ENCODE measurements at places on chromosomes 11 and 22.

DNA sequence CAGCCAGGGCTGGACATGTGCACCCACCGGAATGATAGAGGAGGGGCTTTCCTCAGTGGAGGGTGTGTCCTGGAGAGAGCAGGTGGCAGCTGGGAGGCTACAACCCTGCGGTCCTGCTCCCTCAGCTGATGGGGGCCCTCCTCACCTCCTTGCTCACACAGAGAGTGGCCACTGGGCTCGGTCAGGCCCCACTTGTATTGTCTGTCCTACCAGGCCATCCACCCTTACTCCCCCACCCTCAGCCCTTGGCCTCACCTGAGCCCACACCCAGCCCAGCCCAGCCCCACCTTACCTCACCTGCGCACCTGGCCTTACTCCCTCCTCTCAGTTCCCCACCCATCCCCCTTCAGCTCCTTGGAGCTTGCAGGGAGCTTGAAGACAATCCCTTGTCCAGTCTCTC lies 3.1 kb downstream of the TRPM5 start:
- DNase-seq = no peak

GRCh38 chr22:25775531-25775930 lies 33.5 kb downstream of the MYO18B start:
- no peak for DNase-seq

DNA sequence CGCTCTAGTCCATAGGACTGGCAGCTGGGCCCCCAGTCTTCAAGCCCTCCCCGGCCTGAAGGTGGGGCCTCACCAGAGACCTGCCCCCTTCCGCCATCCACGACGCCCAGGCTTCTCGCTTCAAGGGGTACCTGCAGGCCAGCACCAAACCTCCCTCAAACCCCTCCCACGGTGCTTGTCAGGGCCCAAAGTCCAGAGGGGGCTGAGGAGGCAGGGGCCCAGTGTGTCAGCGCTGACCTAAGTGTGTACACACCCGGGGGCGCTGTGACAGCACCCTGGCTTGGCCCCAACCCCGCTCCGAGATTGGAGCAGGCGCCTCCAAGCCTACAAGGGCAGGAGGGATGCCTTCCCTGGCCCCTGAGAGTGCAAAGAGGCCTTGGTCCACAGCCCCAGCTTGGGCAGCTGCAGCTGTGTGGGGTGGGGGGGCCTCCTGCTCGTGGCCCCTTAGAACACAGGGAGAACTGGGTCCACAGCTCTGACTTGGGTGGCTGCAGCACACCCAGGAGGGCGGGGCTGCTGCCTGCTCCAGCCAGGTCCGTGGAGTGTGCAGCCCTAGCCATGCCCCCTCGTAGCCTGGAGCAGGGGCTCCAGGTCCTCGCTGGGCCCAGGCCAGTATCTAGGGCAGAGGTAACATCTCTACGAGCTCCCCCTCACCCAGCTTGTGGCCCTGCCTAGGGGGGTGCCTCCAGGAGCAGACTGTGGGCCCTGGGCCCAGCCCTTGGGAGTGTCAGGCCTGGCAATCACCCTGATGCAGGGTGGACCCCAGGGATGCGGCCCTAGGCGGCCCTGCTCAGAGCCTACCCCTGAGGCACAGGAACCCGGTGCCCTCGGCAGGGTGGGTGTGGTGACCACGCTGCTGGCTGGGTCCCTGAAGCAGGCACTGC lies 4.9 kb downstream of the SBF2 start:
- DNase-seq = no peak

DNA sequence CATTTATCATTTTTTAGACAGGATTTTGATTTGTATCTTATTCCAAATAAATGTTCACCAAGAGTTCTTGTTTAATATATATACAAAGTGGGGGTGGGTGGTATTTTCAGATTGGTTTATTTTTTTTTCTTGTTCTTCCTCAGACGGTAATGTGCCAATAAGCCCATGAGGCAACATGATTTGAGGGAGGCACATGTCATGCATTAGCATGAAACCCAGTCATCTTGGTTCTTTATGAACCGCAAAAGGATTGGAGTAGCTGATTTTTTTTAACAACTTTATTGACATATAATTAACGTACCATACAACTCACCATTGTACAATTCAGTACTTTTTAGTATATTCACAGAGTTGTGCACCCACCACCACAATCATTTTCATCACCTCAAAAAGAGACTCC lies 2.7 kb downstream of the BCL2L13 start:
- no peak for DNase-seq

- DNase-seq = no peak
Measured at GRCh38 chr11:72570893-72571661, 103.1 kb downstream of the PDE2A start.

DNA sequence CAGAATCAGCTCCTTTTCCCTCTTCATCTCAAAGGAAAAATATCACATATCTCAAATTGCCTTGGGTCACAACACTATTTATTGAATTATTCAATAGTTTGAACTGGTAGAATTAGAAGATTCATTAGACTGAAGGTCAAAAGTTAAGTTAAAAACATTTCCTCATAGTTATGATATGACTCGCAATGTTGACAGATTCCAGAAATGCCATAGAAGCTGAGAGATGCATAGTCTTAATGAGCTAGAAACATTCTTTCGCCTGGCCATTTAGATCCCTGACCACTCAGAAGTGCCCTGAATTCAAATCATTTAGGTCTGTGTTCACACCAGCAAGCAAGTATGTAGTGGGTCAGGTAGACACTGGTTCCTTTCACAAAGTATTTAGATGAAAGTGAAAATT lies 44.4 kb downstream of the FAT3 start:
- DNase-seq = peak; percentile 42

GRCh38 chr11:208181-208916 lies 841 bp downstream of the RIC8A start:
- no peak for DNase-seq

DNA sequence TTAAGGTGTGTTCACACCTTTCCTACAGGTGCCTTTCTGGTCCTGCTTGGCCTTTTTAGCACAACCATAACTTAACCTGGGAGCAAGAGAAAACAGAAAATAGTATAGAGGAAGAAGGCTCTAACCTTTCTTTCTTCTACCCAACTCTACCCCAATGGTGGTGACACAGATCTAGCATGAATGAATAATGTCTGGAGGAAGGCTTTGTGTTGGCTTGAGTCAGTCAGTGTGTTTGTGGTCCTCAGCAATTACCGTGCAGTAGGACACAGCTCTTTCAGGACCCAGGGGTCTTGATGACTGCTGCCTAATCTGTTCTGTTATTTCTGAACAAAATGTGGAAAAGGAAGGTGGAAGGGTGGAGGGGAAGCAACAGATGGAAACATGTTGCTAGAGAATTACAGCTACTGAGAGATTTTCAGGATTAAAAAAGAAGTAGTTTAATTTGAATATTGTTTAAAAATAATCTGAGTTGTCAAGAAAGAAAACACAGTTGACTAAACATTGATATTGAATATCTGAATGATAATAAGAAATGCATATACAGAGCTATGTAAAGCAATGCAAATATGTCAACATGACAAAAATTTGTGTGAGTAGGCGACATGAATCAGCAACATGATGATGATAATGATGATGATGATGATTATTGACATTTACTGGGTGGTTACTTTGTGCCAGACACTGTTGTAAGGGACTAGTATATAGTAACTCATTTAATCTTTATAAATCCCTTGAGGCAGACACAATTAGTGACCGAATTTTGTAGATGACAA lies 55.3 kb downstream of the AASDHPPT start:
- DNase-seq = no peak

DNA sequence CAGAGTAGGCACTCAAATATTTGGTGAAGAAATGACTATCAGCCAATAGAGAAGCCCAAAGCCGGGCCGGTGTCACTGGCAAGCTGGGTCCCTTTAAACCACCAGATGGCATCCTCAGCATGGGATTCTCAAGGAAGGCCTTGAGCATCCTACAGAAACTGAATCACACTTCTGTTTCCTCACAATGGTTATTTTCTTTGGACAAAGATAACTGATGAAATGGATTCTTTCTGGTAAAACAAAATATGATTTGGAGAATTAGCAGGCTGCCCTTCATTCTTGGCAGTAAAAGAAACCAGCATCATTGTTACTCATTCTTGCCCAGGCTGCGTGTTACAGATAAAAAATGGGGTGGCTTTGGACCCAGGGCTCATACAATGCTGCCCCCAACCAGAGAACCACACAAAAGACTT lies 30.3 kb upstream of the ASPHD2 start:
- DNase-seq = peak; percentile 23

DNA sequence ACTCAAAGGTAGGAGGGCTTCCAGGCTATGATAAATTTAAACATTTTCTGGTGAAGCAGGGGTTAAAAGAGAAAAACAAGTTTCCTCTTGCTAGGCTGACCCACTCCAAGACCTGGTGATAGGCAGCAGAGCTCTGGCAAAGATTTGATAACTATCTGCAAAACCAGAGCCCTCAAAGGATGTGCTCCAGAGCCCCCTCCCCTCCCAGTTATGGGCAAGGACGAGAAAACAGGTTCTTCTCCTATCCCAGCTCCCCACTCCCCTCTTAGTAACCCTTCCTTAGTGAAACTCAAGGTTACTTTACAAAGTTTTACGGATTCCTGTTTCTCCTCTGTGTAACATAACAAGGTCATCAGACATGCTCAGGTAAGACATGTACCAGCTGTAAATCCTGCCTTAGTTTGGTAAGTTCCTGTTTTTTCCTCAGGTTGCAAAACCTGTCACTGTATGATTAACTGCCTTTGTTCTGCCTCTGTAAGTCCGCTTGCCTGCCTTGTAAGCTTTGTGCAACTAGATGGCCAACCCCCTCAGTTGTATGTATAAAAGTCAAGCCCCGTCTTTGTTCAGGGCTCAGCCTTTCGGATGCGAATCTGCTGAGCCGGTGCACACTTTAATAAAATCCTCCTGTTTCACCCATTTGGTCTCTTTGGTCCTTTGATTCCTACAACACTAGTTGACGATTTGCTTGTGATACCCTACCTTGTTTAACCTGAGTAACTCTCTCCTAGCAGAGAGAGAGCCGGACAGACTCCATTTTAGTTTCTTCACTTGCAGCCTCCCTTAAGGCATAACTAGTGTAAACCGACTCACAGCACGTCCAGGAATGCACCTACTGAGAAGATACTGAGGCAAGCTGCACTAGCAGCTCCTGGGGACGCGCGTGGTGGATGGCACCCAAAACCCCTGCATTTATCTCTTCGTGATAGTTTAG lies 13.9 kb downstream of the APOBEC3H start:
- DNase-seq = no peak

DNA sequence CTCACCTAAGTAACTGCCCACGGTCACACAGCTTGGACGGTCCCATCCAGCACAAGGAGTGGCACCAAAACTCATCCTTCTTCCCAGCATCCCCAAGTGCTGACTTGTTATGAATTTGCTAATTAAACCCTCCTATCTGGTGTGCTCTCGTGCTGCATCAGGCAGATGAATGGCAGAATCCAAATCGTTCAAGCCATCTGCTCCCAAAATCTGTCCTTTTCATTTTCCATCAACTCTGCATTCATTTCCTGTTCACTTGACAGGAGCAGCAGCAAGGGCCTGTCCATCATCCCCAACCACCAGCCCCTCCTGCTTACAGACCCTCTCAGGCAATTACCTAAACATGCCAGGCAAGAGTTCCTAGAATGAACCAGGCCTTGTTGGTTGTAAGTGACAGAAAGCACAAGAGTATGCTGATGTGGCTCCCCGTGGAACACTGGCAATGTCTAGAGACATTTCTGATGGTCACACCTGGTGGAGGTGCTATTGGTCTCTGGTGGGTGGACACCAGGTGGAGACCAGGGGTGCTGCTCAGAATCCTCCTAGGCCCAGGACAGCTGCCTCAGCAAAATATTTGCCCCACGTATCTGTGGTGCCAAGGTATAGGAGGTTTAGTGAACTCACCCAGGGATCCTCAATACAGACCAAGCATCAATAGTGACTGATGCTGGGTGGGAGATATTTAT lies 832.5 kb downstream of the TBC1D22A start:
- DNase-seq = no peak

- no peak for DNase-seq
Measured at GRCh38 chr11:116707161-116707629, 65.6 kb downstream of the BUD13 start.

- no peak for DNase-seq
Measured at GRCh38 chr22:43080616-43081015, 8.6 kb downstream of the TTLL1 start.

GRCh38 chr22:43185860-43186261 lies 1.1 kb downstream of the TTLL12 start:
- no peak for DNase-seq

DNA sequence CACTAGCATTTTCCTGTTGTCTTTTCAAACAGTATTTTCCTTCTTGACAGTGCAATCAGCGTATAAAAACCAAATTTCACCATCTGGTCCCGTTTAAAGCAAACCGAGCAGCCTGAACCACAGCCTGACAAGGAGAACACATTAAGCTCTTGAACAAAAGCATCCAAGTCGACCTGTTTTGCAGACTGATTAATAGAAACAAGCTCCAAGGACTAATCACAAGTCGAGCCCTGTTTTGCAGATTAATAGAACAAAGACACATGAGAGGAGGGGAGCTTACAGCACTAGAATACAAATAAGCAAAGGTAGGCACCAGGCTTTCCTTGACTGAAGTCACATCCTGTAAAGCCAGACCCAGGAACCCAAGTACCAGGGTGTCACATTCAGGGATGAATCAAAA lies 104.8 kb downstream of the MPPED2 start:
- no peak for DNase-seq

GRCh38 chr11:723120-723883 lies 17.3 kb downstream of the EPS8L2 start:
- no peak for DNase-seq

DNA sequence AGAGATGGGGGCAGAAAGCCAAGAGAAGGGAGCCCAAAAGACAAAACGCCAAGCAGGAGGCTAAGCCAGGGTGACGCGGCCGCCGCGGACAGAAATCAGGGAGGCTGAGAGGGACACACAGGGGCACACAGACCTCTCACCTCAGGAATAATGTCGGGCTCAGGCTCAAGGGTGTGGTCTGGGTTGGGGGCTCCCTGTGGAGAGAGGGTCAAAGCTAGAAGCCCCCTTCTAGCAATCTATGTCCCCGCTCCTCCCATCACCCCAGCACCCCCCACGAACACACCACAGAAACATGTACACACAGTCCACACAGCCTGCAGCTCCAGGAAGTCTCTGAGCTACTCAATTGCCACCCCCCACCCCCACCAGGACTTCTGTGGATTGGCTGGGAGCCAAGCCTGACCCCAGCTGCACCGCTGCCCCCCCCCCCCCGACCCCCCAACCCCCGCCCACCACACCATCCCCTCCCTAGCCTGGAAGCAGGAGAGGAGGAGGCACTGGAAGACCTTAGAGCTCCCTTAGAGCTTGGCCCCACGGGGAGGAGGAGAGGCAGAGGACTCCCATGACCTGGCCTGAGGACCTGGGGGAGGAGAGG lies 6.9 kb downstream of the BCL9L start:
- DNase-seq = no peak

GRCh38 chr11:76252631-76253070 lies 46.3 kb upstream of the WNT11 start:
- no peak for DNase-seq

Data from AG04449 (cell line).